H1 (cell line): ENCODE measurements at places on chromosomes 3 and 15.

GRCh38 chr3:43852066-43852465 is 161.3 kb downstream of the ABHD5 start:
- no peak for DNase-seq

DNA sequence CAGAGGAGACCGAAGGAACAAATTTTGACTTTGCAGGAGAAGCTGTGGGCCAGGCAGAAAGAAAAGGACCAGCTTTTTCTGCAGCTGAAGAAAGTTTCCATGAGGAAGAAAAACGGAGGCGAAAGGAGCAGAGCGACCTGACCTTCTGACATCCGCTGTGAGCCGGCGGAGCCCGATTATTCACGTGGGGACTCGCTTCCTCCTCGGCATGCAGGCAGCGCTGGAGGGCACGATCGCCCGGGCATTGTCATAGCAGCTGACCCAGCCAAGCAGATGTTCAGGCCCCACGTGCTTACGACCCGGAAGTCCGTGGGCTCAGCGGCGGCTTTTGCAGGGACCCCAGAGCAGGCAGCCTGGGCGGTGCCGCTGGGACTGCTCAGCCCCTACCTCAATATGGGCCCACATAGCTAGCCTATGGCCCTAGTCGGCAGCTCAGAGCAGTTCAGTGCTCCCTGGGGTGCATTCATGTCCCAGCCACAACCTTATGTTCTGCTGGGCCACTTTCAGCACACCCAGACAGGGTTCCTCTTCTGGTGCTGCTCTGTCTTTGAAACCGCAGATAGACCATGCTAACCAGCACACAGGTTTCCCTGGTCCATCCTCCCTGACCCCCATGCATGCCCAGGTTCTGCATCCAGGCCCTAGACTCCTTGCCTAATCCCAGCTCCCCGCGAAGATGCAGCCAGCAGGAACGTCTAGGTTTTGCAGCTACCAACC is 10.5 kb upstream of the EIF4A2 start:
- DNase-seq = no peak

DNA sequence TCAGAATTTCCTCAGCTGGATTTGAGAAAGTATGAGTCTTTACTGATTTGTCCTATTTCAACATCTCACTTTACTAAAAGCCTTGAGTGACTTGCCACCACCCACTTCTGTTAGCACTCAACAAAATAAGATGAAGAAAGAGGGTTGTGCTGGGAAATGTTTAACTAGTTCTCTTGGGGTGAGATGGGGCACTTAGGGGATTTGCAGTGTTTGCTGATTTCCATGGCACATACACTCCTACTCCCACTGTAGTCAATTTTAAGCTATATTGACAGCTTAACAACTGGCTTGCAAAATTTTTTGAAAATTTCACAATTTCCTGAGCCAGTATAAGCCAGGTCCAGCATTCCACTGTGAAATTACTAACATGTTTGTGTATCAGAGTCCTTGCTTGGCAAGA is 463.1 kb upstream of the ARHGEF26 start:
- DNase-seq = no peak

- no peak for DNase-seq
Measured at GRCh38 chr3:178849199-178849910, 222.3 kb downstream of the ZMAT3 start.

- DNase-seq = no peak
Measured at GRCh38 chr15:60000824-60001609, 3.1 kb upstream of the FOXB1 start.

GRCh38 chr3:38960953-38961622 is 90.7 kb downstream of the SCN11A start:
- DNase-seq = peak; percentile 73

GRCh38 chr3:50671331-50671730 is 3.4 kb upstream of the DOCK3 start:
- no peak for DNase-seq

DNA sequence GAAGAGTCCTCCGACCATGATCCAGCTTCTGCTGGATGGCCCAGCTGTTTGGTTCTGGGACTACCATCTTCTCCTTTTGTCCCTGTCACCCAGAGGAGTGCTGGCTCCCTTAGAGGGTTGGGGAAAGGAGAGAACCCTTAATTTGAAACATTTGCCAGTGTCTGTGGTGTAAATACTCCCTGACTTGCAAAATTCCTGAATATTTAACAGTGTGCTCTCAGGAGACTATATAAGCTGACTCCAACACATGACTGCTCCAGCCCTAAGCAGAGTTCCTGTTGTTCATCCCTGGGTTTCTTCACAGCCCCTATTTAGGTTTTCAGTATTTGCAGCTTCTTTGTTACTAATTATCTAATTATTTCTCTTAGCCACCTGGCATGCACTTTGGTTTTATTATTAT is 133.1 kb downstream of the CPNE4 start:
- DNase-seq = no peak

- no peak for DNase-seq
Measured at GRCh38 chr3:163450698-163451097, 1627.6 kb downstream of the SI start.

- DNase-seq = peak; percentile 71
Measured at GRCh38 chr3:44992555-44993470, 16.8 kb downstream of the EXOSC7 start.

DNA sequence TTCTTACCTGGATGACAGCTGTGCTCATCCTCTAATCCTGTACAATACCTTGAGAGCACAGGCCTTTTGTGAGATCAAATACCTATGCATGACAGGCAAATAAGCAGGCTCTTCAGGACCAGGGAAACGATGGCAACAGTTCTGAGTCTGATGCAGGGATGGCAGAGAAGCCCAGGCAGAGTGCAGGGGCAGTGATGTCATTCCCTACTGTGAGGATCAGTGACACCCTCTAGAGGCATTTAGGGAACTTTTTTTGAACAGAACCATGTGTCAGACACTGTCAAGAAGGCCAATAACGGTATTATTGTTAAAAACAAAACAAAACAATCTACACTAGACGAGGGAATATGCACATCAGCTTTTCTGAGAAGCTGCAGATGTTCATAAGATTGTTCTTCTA is 314.8 kb upstream of the CTDSPL start:
- DNase-seq = no peak

- no peak for DNase-seq
Measured at GRCh38 chr3:115359536-115359935, 212.4 kb upstream of the ZBTB20 start.

GRCh38 chr15:71331173-71331572 is 215.9 kb downstream of the THSD4 start:
- no peak for DNase-seq

DNA sequence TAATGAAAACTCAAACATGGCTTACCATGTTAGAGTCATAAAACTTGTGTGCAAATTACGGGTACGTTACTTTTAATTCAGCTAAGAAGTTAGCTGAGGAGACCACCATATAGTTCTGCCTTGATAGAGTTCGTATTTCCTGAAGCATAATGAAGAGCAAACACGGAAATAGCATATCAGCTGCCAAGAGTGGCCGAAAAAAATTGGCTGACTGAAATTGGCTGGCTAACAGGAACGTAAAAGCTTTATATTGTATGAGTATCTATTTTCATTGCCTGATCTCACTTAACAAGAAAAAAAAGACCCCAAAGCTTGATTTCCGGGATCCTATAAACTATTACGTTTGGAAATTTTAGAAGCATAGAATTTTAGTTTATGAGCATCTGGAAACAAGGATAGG is 1222.9 kb downstream of the ZPLD1 start:
- no peak for DNase-seq

DNA sequence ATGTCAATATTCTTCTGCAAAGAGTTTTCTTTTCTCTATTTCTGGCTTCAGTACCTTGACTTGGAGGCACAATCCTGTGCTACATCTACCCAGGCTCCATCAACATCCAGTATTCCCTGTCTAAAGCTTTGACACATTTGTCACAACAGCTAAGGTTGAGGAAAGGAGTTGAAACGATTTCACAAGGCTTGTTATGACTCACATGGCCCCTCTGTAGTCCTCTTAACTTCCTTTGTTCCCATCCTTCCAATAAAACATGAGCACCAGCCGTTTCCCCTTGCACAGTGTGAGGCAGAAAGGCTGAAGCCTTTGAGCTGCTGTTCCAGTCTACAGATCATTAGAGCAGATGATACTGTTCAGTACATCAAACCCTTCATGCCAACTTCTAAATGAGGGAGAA is 163.0 kb upstream of the TMCO5A start:
- DNase-seq = no peak

DNA sequence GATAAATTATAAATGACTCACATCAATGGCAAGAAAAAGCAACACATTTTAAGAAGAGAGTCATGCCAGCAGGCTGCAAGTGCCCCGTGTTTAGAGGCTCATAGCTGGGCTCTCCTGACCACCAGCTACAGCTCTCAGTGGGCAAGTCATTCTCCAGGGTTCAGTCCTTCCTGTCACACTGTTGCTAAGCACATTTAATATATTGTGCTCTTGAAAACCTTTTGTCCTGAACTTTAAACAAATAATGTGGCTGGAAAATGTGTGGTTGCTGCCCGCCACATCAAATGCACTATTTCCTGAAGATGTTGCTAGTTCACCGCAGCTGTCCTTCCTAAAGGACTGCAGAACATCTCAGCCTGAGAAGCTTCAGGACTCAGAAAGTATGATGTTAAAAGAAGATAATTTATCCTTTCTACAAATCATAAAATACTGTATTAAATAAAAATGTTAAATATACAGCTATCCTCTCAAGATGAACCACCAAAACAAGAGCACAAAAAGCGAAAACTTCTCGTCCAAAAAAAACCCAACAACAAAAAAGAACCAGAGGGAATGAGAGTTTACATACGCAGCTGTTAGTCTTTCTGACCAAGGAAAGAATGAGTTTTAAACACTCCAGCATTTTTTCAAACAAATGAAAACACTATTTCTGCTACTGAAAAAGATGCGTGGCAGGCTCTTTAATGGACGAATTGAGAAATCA is 951 bp downstream of the TARS3 start:
- DNase-seq = no peak

DNA sequence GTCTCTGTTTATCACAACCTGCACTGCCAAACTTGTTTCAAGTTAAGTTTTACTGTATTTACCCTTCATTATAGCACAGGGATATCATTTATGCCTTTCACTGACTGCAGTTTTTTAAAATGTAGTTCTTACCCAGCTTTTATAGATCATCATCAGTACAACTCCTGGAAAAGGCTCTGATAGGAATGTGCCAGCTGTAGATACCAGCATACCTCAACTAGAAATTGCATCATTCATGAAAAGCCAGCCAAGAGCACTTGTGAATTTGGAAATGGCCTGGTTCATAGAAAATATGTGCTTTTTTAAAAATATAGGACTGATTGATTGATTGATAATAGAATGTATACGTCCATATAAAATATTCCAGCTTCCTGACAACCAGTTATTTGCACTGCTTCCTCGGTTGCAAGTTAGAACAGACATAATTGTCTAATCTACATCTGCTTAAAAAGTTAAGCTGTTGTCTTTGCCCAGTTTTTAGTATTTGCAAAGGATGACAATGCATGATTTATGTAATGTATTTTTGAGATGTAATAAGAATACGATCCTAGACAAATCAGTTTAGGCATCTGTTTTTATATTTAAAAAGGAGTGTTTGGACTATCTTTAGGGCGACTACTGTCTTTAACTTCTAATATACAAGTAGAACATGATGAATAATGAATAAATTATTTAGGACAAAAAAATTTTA is 58.5 kb downstream of the DCUN1D1 start:
- DNase-seq = no peak

- DNase-seq = no peak
Measured at GRCh38 chr15:60372756-60373155, 25.0 kb downstream of the ANXA2 start.

DNA sequence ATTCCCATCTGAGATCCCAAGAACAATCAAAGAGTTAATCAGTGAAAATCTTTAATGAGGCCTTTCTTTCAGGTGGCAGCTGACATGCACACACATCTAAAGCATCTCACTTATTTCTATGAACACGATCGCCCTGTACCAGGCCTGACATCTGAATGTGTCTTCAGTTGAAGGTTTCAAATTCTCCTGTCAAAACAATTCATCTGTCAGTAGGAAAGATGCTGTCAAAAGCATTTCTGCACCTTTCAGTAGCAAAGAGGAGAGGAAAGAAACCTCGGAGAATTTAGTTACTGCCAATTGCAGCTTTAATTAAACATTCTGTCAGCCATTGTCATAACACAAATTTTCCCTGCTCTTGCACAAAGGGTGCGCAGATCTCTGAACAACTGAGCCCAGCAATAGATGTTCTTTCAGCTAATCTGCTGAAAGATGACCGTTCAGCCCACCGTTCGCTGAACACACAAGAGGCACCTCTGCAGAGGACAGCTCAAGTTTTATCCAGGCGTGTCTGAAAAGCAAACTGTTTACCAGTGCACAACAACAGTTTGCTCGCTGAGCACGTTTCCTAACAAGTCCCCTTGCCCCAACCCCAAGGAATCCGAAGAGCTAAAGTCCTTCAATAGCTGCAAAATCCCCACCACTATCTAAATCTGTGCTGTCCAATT is 34.1 kb downstream of the LRIG1 start:
- DNase-seq = no peak

DNA sequence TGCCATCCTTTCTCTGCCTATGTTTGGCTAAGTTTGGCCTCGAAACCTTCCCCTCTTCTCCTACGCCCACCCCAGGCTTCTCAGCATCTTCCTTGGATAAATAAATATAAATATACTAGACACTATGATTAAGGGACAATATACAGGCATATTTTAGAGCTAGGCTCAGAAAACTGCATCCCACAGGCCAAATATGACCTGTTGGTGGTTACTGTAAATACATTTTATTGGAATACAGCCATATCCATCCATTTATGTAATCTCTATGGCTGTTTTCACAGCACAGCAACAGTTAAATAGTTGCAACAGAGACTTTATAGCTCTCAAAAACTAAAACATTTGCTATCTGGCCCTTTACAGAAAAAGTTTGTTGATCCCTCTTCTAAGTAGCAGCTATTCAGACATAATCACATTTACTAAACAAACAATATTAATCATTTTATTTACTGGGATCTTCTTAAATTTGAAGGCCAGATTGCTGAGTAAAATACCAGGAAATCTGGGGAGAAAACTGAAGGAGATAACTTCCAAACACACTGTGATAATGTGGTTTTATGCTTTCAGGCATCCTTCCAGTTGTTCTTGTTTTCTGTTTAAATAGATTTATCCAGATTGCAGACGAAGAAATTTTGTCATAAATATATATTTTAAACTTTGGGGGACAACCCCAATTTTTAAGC is 269.7 kb upstream of the THRB start:
- DNase-seq = no peak

DNA sequence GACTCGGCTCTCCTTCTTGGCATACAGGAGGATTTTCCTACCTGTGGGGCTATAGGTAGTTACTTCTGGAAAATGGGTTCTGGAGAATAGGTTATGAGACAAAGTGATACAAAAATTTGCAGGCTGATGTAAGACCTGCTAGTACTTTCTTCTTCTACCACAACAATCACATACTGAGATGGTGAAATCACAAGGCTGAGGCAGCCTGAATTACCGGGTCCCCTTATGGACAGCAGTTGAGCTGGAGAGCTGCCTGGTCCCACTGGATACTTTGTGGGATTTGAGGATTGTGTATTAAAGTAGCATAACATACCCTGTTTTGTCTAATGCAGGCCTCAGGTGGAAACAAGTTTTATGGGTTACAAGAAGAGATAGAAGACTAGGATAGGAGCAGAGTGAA is 86.5 kb upstream of the FAM98B start:
- no peak for DNase-seq
